ENCODE measurements at places on chromosomes 5 and 9.

DNA sequence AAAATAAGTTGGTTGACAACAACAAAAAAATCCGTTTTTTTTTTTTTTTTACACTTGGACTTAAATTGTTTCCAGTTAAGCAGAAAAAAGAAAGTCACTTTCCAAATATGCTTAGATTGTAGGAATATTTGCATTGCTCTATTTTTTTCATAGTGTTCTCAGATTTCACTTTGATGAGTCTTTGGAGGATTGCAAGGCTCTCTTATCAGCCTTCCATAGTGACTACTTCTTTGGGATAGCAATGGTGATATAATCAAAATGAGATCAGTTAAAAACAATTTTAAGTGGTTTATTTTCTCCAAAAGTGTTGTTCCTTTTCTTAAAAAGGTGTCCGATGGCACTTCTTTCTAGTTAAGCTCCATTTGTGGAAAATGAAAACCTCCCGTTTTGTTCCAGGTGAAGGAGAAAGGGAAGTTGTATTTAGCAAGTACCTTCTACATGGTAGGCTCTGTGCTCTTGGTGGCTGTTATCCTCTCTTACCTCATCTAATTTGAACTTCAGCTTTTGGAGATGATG, 3.9 kb downstream of the RASGRF2 start:
- no peak for DNase-seq

GRCh38 chr5:111781200-111781599, 24.2 kb upstream of the NREP start:
- DNase-seq: no peak

DNA sequence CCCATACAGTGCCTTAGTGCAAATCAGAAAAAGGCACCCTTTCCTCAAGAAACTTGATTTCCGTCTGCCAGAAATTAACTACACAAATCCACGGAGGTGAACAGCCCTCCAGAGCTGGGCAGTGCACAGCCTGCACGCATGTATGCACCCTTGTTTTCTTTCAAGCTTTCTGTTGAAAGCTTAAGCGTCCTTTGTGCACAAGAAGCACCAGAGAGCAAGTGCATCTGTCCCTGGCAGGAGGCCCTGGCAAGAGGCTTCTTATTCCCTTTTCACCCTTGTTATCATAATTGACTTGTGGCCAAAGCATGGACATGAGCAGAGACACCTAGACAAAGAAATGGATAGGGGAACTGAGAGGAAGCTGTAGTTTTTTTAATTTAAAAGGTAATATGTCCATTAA, 47.4 kb upstream of the ATG10 start:
- DNase-seq: no peak

DNA sequence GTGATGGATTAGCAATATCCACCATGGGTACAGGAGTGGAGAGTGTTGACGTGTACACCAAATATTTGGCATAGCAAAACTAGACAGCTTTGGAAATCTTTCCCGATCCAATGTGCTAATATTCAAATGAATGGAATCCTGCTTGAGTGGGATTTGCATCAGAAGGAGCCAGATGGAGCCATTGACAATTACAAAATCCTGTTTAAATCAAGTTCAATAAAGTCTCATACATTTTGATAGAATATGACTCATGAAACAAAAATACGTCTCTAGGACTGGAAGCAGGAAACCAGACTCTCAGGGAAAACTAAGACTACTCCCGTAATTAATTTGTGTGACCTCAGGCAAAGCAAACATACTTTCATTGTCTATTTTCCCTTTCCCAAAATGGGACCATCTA, 13.0 kb downstream of the TNC start:
- DNase-seq: no peak

DNA sequence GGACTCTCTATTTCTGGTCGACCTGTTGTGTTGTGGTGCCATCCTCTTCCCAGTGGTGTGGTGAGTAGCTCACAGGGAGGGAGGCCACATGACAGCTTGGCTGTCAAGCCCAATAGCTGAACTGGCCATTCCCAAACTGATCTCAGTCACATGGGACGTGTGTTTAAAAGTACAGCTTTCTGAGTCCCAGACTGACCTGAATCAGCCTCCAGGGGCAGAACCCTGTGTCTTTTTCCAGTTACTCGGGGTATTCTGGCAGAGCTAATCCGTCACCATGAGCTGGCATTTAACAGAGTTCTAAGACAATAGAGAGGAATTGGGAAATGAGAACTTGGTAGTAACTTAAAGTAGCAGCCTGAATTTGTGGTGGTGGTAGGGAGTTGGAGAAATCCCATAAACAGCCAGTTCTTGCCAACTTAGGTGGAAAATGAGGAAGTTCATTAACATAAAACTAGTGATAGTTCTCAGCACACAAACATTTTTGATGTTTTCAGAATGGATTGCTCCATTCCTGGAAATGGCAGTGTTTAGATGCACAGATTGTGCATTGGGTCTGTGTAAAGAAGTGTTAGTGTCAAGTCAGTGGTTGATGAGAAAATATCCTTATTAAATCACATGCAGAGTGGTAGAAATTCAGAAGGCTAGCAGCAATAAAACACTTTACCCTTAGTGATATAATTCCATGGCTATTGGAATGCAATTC, 50.9 kb downstream of the GPR107 start:
- no peak for DNase-seq
